ENCODE measurements at places on chromosomes 4 and X.

GRCh38 chr4:84964995-84965552 is 1.4 kb downstream of the WDFY3 start:
- no peak for DNase-seq

- no peak for DNase-seq
Measured at GRCh38 chr4:98685225-98686042, 27.0 kb upstream of the TSPAN5 start.

DNA sequence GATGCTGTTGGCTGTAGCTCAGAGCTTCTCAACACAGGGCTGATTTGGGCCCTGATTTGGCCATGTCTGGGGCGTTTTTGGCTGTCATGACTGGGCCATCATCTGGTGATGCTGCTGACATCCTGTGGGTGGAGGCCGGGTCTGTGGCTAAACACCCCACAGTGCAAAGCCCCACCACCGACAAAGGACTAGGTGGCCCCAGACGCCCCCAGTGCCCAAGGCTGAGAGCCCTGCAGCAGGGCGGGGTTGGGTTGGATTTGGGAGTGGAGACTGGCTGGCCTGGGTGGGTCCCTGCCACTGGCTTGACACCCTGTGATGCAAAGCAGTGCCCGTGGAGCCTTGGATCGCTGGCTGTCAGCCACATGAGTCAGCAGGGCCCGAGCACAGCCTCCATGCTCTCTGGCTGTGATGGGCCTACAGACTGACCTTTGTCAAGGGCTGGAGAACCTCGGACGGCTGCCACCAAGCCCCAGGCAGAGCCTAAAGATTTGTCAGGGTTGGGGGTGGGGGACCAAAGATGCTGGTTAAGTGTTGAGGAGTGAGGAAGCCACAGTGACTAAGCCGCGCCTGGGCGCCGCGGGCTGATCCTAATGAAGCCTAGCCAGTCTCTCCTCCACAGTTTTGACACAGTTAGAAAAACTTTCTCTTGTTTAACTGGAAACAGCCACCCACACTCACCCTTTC is 28.3 kb downstream of the CYTL1 start:
- DNase-seq = no peak

GRCh38 chr4:155402941-155403340 is 26.2 kb upstream of the MAP9 start:
- no peak for DNase-seq

DNA sequence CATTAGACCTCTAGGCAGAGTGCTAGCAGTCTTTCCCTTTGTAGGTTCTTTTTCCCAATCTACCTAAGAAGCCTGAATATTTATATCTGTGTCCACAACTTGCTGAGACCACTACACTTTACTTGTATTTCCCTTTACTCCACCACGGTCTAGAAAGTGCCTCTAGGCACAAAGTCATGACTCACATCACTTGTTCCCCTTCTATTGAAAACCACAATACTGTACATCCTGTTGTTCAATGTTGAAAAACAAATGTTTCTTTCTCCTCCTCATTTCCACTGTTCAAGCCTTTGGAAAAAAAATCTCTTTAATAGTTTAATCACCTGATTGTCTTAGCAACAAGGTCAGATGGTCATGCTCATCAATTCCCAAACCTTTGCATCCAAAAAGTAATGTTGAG is 326.7 kb downstream of the GUCY2F start:
- DNase-seq = no peak

DNA sequence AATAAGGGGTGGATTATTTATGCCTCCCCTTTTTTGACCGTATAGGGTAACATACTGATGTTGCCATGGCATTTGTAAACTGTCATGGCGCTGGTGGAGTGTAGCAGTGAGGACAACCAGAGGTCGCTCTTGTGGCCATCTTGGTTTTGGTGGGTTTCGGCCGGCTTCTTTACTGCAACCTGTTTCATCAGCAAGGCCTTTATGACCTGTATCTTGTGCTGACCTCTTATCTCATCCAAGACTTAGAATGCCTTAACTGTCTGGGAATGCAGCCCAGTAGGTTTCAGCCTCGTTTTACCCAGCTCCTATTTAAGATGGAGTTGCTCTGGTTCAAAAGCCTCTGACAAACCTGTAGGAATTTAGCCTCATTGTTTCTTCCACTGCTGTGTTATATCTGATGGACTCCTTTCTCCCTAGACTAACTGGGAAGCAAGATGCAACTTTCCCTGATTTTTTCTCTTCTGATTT is 71.4 kb downstream of the TMEM131L start:
- DNase-seq = no peak

DNA sequence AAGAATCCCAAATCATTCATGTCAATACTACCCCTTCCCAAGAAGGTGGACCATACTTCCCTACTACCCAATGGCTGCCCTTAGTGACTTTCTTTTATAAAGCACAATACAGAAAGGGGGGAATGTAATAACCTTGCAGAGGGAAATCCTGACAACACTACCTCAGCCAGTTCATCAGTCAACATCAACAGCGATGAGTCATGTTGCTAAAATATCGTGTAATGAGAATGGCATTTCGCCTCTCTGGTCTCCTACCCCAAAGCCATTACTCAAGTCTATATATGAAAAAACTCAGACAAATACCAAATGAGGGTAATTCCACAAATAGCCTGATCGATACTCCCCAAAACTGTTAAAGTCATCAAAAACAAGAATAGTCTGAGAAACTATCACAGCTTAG is 3.3 kb upstream of the MAGEA8 start:
- no peak for DNase-seq

- DNase-seq = no peak
Measured at GRCh38 chrX:143615851-143616250, 20.1 kb downstream of the SLITRK4 start.

DNA sequence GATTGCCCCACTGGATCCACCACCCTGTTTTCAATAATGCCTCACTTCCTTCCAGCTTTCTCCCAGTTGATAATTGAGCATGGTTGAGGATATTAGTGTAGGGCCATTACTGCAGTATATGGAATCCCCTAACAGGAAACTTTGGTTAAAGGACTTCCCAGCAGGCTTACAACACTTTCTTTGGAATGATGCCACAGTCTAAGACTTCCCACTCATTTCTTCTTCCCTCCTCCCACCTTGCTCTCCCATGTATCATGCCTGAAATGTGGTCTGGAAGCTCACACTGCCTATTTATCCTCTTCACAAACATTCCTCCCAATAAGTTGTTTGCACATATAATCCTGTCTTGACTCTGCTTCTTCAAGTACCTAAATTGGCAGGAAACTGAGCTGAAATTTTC is 863.3 kb downstream of the CENPC start:
- DNase-seq = no peak

DNA sequence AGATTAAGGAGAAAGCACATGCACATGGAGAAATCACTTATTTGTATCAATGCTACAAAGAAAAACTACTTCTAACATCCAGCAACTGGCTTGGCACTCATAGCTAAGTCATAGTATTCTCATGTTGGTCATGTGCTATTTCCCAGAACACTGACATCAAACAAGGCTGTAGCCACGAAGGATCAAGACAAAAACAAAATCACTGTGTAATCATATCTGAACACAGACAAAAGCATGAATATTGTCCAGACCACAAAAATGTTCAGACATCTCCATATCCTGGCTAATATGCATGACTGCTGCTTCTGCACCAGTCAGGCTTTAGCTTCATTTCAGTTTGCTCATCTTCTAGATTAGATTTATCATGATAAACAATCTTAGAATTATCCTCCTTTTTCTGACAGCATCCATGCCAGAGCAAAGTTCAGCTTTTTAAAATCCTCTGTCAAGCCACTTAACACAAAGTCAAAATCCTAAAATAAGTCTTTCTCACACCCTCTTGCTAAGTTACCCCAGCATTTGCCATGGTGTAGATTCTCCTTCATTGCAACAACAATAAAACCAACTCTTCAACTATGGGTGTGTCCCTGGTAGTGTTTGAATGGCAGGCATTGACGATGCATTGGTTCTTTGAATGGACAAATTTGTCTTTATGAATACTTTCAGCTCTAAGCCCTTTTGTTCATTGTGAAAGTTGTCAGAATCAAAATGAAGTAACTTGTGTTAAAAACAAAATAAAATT is 39.1 kb upstream of the NPFFR2 start:
- DNase-seq = no peak

All from CD4-positive, alpha-beta T cell treated with Interleukin-12 subunit alpha and Interleukin-12 subunit beta, for 1 hour (primary cell).